ENCODE measurements at places on chromosomes 7 and 10. TPM values are rescaled to one million over a fixed set of nuclear protein-coding genes. Genes with fewer than 3 reads are reported as not detected.

- no peak for DNase-seq
Measured at GRCh38 chr10:44016589-44017482, 368.1 kb downstream of the CXCL12 start.

- no peak for DNase-seq
Measured at GRCh38 chr10:61411706-61412105, 41.5 kb downstream of the TMEM26 start.

DNA sequence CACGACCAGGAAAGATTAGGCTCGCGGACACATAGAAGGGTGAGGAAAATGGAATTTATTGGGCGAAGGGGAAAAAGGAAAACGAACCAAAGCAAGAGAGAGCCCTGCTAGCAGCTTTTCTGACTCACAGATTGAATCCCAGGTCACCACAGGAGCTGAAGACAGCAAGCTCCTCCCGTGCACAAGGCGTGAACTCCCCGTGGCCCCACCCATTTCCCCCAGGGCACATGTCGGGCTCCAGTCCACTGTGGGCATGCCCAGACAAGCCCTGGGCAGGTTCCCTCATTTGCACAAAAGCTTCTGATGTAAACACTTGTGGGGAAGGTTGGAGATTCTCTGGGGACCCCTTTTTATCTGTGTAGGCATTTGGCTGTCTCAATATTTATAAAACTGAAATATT lies 582.4 kb downstream of the SUGCT start:
- no peak for DNase-seq

GRCh38 chr7:30879139-30880124 lies 32.2 kb upstream of the AQP1 start:
- DNase-seq, result no peak

The MKX gene
- polyA plus RNA-seq, result 2.4 TPM

The AOC1 gene
- polyA plus RNA-seq, result not detected

The FEZF1 gene
- not detected for polyA plus RNA-seq

GRCh38 chr10:128982616-128982915 lies 484.5 kb upstream of the MGMT start:
- no peak for DNase-seq

The SEMA3A gene
- 27.7 TPM for polyA plus RNA-seq

- no peak for DNase-seq
Measured at GRCh38 chr10:791639-792038, 102.2 kb upstream of the DIP2C start.

GRCh38 chr7:83509255-83510021 lies 139.5 kb downstream of the SEMA3E start:
- no peak for DNase-seq

DNA sequence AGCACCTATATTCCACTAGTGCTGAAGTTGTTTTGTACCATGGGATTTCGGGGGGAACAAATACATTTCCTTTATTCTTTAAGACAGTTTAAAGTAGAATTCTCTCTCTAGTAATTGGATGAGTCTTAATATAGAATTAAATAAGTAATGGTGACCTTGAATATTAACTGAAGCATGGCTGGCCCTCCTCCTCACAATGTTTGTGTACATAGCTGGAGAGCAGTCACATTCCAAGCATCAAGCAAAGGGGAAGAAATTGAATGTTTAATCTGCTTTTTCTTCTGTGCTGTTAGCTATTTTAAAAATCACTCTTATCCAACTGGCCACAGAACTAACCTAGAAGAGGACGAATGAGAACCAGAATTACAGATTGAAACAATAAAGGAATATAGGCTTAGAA lies 906.9 kb downstream of the CCSER2 start:
- no peak for DNase-seq

- DNase-seq, result no peak
Measured at GRCh38 chr7:27066148-27066547, 29.7 kb downstream of the HOXA1 start.

DNA sequence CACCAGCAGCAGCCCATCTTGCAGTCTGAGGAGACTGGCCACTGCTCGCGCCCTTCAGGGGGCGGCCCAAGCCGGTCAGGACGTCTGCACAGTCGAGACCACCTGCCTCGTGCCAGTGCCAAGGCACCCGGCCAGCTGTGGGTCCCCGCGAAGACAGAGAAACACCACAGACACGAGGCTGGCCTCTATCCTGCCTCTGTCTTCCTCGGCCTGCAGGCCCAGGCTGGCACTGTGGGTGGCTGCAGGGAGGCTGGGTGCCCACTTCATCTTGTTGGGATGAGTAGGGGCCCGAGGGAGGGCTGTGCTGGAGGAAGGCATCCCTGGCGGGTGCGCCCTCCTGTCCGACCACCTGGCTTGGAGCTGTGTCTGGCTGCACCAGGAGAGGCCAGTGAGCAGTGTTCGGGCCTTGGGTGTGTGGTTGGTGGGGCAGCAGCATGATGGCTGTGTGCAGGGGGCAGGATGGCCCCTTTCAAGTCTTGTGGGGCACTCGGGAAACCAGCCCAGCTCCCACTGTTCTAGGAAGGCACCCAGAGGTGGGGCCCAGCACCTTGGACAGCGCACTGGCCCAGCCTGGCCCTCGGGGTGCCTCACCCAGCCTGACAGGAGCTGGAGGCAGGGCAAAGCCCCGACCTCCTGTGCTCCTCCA lies 7.3 kb downstream of the DPYSL4 start:
- DNase-seq, result no peak

DNA sequence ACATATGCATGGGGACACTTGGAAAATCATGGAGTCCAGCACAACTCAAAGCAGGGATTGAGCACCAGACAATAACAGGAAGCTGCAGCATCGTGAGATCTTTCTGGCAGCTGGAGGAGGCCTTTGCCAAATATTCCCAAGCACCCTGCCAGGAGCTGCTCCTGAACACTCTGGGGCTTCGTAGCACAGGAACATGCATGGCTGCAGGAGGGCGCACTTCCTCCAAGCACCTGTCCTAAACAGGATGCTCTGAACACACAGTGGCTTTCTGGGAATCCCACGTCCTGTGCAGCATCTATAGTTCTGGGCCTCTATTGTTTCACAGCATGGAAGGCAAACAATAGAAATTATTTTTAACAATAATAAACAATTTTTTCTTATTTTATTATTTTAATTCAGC lies 4.1 kb downstream of the ABLIM1 start:
- DNase-seq, result peak; percentile 44

The PROSER2 gene
- 6.0 TPM for polyA plus RNA-seq

DNA sequence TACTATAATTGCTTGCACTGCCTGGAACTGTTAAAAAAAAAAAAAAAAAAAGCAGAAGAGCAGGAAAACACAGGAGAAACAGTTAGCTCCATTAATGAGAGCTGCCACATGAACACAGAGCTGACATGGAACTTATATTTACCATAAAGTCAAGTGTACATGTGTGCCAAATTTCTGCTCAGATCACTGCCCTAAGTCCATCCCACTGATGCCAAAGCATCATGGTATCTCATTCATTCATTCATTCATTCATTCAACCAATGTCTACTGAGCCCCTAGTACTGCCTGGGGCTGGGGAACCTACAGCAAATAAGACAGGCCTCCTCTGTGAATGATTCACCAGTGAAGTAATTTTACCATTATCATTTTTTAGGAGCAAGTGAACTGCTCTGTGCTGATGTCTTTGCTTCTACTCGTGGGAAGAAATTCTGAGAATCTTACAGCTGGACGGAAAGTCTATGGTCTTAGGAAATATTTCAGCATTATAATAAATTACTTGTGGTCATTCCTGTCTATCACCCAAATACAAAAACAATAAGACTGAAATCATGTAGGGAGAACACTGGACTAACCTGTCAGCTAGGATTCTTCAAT lies 58.8 kb upstream of the ABLIM1 start:
- DNase-seq, result no peak

GRCh38 chr10:59301067-59301754 lies 61.1 kb downstream of the FAM13C start:
- no peak for DNase-seq

DNA sequence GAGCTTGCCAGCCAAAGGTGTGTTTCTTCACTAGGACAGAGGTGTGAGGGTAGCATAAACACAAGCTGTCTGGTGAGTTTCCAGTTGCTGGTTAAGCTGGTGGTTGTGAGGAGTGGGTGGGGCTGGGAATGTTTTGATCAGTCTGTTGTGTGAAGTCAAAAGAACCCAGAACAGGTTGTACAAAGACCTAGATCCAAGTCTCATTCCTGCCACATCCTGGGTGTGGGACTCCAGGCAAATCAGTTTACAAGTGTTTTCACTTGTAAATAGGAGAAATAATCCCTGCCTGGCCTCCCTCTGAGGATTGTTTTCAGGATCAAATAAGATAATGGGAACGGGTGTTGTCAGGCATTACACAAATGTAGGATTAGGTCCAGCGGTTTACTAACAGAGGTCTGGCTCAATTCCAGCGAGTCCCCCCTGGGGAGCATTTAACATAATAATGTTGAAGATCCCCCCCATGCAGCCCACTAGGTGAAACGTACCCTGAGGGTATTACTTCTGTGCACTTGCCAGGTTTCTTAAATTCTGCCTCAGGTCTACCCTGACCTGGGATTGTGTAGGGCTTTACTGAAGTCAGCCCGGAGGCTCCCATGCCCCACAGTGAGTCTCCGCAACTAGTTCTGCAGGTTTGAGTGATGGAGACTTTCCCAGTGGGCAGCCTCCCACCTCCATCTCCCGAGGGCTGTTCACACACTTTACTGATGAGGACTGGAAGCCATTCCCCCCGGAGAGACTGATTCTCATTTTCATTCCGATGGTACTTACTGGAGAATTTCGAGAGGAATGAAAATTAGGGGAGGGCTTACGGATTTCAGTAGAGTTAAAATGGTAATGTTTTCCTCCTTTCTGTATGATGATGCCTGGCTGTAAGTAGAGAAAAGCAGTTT lies 2.7 kb upstream of the FRAT2 start:
- no peak for DNase-seq

- no peak for DNase-seq
Measured at GRCh38 chr10:110387617-110387982, 82.9 kb upstream of the SMNDC1 start.

DNA sequence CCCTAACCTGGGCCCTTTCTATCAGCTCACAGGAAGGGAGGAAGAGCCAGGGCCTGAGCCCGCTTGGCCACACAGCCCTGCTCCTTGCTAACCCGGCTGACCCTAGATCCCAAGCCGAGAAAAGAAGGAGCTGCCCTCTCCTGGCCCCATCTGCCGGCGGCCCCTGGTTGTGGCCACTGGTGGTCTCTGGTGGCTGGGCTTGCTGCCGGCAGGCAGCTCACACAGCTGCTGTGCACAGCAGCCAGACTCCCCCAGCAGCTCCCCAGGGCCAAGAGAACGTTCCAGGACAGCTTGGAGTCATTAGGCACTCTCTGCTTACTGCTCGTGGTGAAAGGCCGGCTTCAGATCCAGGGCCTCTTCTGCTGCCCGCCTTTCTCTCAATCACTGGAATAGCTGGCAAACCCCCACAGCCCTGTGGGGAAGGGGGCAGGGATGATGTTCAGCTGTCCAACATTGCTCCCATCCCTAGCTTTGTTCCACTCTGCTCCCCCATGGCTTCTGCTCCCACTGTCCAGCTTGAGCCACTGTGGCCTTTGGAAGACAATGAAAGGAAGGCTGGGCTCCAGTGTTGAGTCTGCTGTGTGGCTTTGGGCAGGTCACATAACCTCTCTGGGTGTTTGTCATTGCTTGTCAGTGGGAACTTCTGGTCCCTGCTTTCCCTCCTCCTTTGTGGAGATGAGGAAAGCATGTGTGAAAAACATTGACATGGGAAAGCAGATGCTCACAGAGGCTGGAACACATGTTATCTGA lies 35.4 kb upstream of the COL13A1 start:
- peak; percentile 92 for DNase-seq

The MBL2 gene
- not detected for polyA plus RNA-seq
